HepG2 (cell line): ENCODE measurements at places on chromosomes 3 and 15.

DNA sequence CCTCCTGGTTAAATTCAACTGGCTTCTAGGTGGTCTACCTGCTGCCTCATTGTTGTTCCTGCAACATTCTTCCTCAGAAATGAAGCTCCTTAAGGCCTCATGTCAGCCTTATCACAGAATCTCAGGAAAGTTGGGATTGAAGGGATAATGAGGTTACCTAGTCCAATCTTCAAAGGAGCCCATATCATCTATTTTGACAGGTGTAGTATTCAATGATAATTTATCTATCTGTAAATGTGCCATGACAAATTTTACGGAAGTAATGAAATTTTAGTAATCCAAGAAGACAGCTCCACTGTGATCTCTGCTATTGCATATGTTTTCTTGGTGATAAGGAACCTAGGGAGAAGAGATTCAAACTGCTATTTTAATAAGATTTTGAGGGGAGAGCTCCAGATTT is 973.8 kb downstream of the ROBO2 start:
- DNase-seq, result no peak

GRCh38 chr3:59873576-59874230 is 823.9 kb upstream of the CFAP20DC start:
- no peak for DNase-seq

DNA sequence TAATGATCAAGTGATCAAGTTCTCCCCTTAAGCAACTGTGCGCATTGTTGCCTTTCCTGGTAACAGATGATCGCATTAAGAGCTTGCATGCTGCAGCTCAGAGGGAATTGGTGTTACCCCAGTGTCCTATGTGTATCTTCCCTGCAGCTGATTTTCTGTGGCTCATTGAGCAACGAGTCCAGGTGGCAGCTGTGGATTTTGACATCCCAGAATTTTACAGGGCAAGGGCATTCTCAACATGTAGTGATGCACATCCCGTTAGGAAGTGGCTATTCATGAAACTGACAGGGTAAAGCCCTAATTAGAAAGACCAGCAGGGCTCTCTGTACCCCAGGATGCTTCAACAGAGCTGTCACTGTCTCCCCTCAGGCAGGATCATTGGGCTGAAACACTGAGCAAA is 232.8 kb downstream of the AGBL1 start:
- no peak for DNase-seq

GRCh38 chr3:24385012-24385615 is 109.5 kb downstream of the THRB start:
- DNase-seq, result no peak

DNA sequence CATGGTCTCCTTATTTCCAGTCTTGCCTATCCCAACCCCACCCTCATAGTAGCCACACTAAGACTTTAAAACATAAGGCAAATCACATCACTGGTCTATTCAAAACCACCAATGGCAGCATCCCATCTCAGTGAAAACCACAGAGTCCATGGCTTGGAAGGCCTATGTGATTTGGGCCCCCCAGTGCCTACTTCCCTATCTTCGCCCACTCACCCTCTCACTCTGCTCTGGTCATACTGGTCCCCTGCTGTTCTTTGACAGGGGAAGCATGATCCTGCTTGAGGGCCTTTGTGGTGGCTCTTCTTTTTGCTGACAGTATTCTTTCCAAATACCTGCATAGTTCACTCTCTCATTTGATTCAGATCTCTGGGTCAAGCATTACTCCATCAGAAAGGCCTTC is 3.3 kb downstream of the GTF2A2 start:
- no peak for DNase-seq

- DNase-seq, result no peak
Measured at GRCh38 chr3:183438735-183439134, 10.3 kb upstream of the MCF2L2 start.

DNA sequence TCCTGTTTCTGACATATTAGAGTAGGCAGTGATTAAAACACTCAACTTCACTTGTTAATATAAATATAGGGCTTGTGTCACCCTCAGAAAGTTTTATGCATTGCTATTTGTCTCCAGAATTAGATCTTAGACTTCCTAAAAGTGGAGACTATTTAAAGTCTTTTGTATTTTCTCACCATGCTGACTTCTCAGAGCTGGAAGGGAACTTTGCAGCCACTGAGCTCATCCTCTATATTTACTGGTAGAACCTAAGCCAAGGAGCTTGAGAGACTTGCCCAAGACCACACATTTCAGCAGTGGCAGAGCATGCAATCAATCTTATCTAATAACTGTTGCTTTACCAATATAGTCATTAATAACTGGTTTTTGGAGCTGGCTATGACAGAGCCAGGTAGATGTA is 53.2 kb downstream of the STAC start:
- DNase-seq, result no peak

- DNase-seq, result no peak
Measured at GRCh38 chr3:194221336-194221735, 85.4 kb downstream of the HES1 start.

DNA sequence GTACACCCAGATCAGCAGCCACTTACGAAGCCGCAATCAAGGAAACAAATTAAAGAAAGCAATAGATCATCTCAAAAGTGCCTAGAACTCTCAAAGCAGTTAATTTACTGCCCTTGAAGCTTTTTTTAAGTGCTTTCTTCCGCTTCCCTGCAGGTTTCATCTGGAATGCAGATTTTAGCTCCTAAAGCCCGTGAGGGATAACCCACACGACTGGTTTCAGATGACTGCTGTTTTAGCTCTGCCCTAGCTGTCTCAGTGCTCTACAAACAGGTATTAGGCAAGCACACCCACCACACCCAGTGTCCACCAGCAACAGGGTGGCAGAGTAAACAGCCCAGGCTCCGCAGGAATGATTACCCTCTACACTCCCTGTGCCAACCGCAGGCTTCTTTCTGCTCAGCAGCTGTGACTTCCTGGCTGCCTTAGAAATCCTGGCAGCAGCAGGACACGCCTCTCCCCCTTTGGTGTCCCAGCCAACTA is 126.0 kb downstream of the FMN1 start:
- DNase-seq, result peak; percentile 6

- DNase-seq, result no peak
Measured at GRCh38 chr15:88399021-88399685, 68.0 kb downstream of the MRPL46 start.

DNA sequence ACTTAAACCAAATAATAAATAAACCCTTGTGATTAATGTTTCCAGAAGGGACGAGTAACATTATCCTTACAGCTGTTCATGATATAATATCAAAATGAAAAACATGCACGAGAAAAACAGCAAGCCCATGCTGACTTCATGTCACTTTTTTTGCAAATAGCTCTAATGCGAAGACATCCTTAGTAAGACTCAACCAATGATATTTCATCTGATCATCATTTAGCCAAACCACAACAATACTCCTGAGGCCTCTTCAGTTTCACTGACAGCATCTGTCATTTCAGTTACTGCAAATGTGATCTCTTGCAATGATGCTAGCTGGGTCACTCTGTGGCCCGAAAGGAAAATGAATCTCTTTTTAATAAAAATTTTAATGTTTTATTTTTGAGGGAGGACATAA is 74.0 kb downstream of the POLR2M start:
- no peak for DNase-seq

GRCh38 chr15:66595931-66596545 is 30.2 kb upstream of the LCTL start:
- no peak for DNase-seq

- no peak for DNase-seq
Measured at GRCh38 chr15:47349179-47349578, 368.1 kb upstream of the SEMA6D start.

- no peak for DNase-seq
Measured at GRCh38 chr15:70269991-70270751, 172.5 kb upstream of the TLE3 start.

GRCh38 chr15:64209680-64210334 is 47.0 kb upstream of the PPIB start:
- peak; percentile 32 for DNase-seq

- DNase-seq, result no peak
Measured at GRCh38 chr15:88752951-88753350, 50.3 kb upstream of the ACAN start.

DNA sequence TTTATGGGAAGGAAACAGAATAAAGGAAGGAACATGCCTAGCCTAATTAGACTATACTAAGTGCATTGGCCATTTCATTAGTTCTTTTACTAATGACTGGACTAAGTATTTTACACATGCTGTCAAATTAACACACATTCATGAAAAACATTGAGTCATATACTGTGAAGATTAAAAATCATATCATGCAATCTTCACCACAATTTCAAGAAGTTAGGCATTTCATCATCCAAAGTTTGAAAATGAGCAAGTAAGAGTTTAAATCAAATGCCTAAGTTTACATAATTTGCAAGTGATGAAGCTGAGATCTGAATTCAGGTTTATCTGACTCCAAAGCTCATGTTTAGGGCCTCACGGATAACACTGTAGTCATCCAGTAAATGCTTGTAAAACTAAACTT is 601.0 kb downstream of the PDCD6IP start:
- no peak for DNase-seq

DNA sequence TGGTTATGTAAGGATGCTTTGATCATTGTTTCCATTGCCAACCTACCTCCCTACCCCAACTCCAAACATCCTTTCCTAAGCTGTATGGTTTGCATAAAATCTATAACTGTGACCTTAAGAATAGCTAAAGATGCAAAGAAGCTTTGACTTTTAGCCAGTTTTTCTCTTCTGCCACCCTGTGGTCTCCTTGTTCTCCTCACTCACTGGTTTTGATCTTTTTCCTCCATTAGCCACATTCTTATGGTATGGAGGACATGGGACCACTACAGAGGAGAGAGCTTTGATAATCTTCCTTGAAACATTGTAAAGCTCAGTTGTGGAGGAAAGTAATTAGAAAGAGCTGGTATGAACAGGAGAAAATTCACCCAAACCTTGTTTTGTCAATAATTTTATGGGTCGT is 115.9 kb downstream of the NEK11 start:
- no peak for DNase-seq

- DNase-seq, result peak; percentile 55
Measured at GRCh38 chr15:40918799-40919392, 10.2 kb upstream of the DLL4 start.

DNA sequence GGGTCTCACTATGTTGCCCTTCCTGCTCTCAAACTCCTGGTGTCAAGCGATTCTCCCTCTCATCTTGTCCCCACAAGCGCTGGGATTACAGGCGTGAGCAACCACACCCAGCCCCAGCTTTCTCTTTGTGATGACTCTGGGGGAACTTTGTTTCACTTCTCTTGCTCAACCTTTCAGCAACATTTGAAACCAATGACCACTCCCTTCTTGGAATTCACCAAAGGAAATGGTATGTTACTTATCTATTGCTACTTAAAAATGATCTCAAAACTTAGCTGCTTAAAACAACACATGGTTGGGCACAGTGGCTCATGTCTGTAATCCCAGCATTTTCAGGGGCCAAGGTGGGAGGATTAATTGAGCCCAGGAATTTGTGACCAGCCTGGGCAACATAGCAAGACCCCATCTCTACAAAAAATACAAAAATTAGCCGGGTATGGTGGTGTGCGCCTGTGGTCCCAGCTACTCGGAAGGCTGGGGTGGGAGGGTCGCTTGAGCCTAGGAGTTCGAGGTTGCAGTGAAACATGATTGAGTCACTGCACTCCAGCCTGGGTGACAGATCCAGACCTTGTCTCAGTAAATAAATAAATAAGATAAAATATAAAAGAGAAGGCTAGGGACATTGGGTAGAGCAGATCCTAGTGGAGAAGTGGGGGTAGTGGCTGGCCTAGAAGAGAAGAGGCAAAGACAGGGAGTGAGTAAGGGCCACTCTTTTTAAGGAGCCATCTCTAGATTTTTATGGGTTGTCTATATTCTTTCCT is 10.3 kb upstream of the COPG1 start:
- DNase-seq, result no peak

- no peak for DNase-seq
Measured at GRCh38 chr3:185789891-185790830, 34.7 kb downstream of the IGF2BP2 start.
